ENCODE measurements at places on chromosomes 6 and 20. TPM values are rescaled to one million over a fixed set of nuclear protein-coding genes. Genes with fewer than 3 reads are reported as not detected.
A peak's percentile ranks its signal among the peaks of the same experiment; 100 is the strongest.

GRCh38 chr20:17699931-17700351 is at the start of gene BANF2:
Gene BANF2 (plus strand): TSS chr20:17699966. CDS start chr20:17725026, 25,060 bp downstream.
- DNase-seq = no peak
- no peaks in the 10 kb centered on the region for H3K4me1 ChIP-seq
- H3K4me3 ChIP-seq = no peak within 1 kb of the TSS
- no peaks in the 10 kb centered on the region for H3K36me3 ChIP-seq
- H3K27ac ChIP-seq = no peak within 1 kb of the TSS
- no peaks in the 10 kb centered on the region for H3K27me3 ChIP-seq

Gene DPPA5
- not detected for total RNA-seq

- no peaks in the 10 kb centered on the region for H3K36me3 ChIP-seq
- no peak overlapping the region for H3K4me3 ChIP-seq
- no peaks in the 10 kb centered on the region for H3K27me3 ChIP-seq
- H3K4me1 ChIP-seq = no peaks in the 10 kb centered on the region
- peak; percentile 73 for DNase-seq
These were observed 114.9 kb downstream of the AKAP7 start for GRCh38 chr6:131250122-131250521.

Gene SLC12A5
- total RNA-seq = 2.4 TPM

Gene CYP39A1
- 2.0 TPM for total RNA-seq
